ENCODE measurements at places on chromosomes 5 and 9.

- DNase-seq, result peak; percentile 85
Measured at GRCh38 chr5:76807296-76807695, 11.5 kb upstream of the F2RL1 start.

- no peak for DNase-seq
Measured at GRCh38 chr5:54484219-54484894, 28.9 kb downstream of the HSPB3 start.

GRCh38 chr9:135242049-135242396 lies 154.6 kb downstream of the OLFM1 start:
- DNase-seq, result no peak

DNA sequence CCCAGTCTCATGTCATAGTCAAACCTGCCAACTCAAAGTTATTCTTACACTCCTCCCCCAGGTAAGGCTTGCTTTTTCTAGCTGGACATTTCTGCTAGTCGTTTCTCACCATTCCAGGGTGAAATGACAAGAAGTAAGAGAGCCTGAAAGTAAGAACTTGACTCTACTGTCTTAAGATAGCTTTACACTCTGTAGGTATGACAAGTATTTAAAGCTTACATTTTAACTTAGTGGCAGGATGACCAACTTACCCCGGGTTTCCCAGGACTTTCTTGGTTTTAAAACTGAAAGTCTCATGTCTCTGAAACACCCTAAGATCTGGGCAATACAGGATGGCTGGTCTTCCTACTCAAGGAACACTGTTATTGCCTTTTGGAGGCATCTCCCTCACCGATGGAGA lies 67.5 kb upstream of the PIK3R1 start:
- DNase-seq, result no peak
